T-helper 17 cell (primary cell): ENCODE measurements at places on chromosomes 3 and 15.

- DNase-seq: no peak
These were observed at the start of gene ANKRD34C for GRCh38 chr15:79282371-79283251. TSS of gene ANKRD34C (plus strand) at chr15:79282722. CDS start at chr15:79293285, 10,563 bp downstream.

DNA sequence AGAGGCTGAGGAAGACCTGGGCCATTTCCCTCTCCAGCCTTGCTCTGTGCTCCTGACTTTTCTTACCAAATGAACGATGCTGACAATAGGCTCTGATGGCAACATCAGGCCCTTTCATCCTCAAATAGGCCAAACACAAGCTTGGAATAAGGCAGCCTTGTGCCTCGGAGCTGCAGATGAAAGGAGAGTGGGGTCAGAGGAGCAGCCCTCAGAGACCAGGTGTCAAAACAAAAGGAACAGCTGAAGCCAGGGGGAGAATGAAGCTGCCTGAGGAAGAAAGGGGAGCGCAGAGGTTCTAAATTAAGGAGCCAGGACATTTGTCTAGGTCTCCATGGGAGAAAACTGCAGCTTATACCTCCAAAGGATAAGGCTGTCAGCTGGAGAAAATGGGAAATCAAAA, 5.1 kb downstream of the BFSP2 start:
- DNase-seq: no peak

GRCh38 chr15:63851431-63851830, 17.7 kb upstream of the HERC1 start:
- no peak for DNase-seq

DNA sequence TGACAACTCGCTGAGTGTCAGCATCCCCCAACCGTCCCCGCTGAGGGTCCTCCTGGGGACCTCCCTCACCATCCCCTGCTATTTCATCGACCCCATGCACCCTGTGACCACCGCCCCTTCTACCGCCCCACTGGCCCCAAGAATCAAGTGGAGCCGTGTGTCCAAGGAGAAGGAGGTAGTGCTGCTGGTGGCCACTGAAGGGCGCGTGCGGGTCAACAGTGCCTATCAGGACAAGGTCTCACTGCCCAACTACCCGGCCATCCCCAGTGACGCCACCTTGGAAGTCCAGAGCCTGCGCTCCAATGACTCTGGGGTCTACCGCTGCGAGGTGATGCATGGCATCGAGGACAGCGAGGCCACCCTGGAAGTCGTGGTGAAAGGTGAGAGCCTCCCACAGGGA, 35.4 kb downstream of the ACAN start:
- DNase-seq: no peak

GRCh38 chr3:17028363-17028762, 143.6 kb downstream of the PLCL2 start:
- no peak for DNase-seq

DNA sequence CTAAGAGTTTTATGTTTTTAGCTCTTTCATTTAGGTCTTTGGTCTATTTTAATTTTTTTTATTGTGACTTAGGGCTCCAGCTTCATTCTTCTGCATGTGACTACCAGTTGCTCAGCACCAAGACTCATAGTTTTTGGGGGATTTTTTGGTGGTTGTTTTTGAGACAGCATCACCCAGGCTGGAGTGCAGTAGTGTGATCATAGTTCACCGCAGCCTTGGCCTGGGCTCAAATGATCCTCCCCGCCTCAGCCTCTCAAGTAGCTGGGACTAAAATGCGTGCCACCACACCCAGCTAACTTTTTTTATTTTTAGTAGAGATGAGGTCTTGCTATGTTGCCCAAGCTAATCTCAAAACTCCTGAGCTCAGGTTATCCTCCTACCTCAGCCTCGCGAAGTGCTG, 19.4 kb downstream of the CDV3 start:
- DNase-seq: no peak

GRCh38 chr3:196837819-196838420, 29.8 kb upstream of the SENP5 start:
- DNase-seq: peak; percentile 50

DNA sequence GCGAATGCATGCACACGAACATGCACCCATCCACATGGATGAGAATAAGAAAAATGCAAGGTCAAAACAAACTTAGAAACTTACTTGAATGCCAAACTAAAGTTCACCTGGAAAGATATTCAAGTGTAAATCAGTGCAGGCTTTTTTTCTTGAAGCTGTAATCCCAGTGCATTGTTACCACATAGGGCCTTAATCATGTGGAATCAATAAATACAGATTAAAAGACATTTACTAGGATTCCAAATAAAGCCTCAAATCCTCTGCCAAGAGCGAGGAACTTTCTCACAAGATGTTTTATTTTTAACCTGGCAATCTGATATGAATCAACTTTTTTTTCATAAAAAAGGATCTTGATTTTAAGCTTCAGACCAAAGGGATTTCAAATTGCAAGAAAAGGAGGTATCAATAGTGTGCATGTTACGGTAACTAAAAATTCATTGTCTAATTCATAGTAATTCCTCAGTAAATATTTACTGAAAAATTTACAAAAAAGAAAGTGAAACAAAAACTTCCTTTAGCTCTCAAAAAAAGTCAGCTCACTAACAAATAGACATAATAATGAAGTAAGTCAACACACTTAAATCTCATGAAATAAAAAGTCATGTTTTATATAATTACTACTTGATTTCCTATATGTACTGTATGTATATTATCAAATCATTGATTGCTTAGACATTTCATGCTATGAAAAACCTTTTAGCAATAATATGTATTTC, 978.6 kb downstream of the PLOD2 start:
- no peak for DNase-seq

DNA sequence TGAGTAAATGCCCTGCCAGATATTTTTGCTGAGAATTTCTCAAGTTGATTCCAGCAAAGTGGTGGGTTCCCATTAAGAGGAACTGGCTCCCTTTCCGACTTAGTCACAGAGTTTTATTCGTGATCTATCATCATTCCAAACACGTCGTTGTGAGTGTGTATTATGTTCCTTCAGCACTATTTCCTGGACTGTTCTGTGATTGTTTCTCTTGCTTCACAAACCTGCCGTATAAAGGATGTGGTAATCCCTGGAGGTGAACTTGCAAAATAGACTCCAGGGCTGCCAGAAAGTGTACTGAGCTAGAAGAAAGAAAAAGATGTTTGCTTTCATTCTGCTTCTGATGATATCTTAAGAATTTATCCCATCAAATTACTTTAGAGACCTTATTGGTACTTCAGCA, 14.5 kb upstream of the CAPN3 start:
- DNase-seq: no peak

DNA sequence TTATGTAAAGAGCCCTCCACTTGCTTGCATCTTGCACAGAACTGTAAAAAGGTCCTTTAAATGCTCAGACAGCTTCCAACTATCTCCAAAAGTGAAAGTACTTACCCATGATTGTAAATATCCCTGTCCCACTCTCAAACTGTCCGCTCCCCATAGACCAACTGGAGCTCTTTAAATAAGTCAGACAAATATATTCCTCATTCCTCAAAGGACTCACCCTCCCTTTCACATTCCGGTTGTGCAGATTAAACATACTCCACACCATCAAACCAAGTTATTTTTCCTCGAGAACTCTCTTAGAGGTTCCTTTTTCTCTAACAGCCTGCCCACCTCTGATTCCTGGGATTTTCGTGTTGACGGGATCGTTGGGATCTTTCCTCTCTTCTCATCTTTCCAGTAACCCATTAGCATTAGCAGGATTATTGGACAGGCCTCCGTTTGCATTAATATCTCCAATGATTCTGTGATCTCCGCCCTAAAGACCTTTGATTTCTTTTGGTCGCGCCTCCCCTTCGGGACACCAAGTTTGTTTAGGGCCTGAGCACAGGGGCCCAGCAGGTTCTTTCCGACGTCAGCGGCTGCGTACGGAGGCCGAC, 763 bp downstream of the GOLGB1 start:
- peak; percentile 13 for DNase-seq

DNA sequence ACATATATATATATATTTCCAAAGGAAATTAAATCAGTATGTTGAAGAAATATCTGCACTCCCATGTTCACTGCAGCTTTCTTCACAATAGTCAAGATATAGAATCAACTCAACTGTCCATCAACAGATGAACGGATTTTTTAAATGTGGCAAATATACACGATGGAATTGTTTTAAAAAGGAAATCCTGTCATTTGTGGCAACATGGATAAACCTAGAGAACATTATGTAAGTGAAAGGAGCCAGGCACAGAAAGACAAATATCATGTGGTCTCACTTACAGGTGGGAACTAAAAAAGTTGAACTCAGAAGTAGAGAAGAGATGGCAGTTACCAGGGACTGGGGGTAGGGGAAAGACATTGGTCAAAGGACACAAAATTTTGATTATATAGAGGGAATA, 253.7 kb downstream of the ULK4 start:
- no peak for DNase-seq

- peak; percentile 64 for DNase-seq
These were observed 29.7 kb downstream of the PLXND1 start for GRCh38 chr3:129576514-129577352.

DNA sequence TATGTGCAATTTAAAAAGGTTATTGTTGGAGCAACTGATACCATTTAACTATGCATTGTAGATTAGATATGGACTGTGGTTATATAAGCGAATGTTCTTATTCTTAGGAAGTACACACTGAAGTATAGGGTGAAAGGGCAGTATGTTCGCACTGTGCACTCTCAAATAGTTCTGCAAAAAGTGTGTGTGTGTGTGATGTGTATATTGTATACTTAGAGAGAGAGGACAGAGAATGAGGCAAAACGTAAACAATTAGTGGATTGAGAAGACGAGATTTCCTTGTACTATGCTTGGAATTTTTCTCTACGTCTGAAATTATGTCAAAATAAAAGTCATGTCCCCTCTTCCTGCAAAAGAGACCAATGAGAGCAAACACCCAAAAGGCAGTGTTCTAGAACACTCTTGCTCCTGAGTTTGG, 30.4 kb downstream of the LSM3 start:
- DNase-seq: no peak

- DNase-seq: no peak
These were observed 46.5 kb upstream of the CLDN18 start for GRCh38 chr3:137963463-137963862.

GRCh38 chr3:10294030-10294586, 1.4 kb upstream of the GHRL start:
- no peak for DNase-seq

DNA sequence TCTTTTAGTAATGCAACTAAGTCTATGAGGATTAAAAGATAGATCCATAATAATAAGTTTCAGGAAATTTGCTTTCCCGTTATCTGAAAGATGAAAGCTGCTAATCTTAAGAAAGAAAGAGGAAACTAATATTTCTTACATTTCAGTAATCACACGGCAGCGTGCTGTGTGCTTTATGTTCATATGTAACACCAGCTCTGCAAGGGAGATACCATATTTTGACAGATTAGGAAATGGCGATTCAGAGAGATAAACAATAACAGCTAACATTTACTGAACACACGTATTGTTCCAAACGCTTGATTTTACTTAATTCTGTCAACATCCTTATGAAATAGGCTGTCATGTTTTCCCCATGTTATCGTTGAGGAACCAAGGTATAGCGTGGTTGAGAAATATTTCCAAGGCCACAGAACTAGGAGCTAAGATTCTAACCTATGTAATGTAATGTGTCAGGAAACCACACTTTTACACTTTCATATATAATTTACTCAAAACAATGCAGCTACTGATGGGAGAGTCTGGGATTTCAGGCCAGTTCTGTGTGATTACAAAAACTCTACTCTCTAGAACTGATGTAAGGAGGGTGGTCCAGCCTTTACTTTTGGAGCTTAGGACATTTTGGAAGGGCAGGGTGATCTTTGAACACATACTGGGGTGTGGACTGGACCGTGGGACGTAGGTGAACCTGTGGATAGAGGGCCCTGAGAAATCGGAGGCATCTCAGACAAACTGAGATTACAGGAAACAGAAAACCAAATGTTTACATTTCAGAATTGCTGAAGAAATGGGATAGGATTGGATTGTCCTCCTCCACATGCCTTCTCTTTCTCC, 100.6 kb downstream of the IL1RAP start:
- DNase-seq: no peak

GRCh38 chr15:94671858-94672532, 440.6 kb downstream of the MCTP2 start:
- DNase-seq: no peak
